ENCODE measurements at places on chromosomes 12 and 14.
A peak's percentile ranks its signal among the peaks of the same experiment; 100 is the strongest.

DNA sequence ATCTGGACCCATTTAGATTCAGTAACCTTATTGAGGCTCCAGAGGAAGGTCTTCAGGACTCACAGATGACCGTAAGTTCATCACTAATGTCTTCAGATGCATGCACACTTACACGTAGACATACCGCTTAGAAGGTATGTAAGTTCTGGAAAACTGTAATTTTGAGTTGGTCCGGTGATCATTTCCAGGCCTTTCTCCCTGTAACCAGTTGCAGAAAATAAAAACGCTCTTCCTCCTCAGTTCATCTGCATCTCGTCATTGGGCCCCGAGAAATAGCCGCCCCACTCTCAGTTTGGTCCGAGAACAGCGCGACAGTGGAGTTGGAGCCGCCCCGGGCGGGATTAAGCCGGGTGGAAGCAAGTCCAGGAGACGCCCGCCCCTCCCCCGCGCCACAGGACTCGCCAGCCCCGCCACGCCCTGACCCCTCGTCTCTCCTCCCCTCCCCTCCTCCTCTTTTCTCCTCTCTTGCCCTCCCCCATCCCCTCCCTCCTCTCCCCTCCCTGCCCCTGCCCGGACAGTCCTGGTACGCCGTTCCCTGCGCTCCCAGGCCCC lies 83.7 kb downstream of the TNFAIP2 start:
- no peak for DNase-seq
- H3K36me3 ChIP-seq, result no peaks in the 10 kb centered on the region
- no peak overlapping the region for H3K27ac ChIP-seq
- H3K4me3 ChIP-seq, result peak overlapping the region; percentile 38

DNA sequence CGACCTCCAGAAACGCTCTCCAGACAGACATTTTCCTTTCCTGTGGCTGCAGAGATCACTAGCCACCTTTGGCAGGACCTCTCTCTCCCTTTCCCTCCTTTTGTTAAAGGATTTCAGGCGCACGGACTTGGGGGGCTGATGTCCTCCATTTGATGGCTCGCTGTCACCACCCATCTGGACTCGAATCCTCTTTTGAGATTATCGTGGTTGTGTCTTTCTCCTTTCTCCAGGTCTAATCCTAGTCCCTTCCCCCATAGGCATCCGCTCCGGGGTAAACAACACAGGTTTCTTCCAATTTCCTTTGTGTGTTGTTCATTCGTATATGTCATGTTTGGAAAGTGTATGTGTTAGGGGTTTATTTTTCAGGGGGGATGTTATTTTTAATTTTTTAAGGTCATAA lies 56.7 kb upstream of the SLC24A4 start:
- no peaks in the 10 kb centered on the region for H3K4me1 ChIP-seq
- no peaks in the 10 kb centered on the region for H3K36me3 ChIP-seq
- H3K27ac ChIP-seq, result no peak overlapping the region

GRCh38 chr12:9351136-9351535 lies 142.9 kb upstream of the PZP start:
- H3K27me3 ChIP-seq, result no peaks in the 10 kb centered on the region
- no peak for DNase-seq
- H3K4me1 ChIP-seq, result no peaks in the 10 kb centered on the region
- H3K4me3 ChIP-seq, result no peak overlapping the region
- H3K27ac ChIP-seq, result no peak overlapping the region

DNA sequence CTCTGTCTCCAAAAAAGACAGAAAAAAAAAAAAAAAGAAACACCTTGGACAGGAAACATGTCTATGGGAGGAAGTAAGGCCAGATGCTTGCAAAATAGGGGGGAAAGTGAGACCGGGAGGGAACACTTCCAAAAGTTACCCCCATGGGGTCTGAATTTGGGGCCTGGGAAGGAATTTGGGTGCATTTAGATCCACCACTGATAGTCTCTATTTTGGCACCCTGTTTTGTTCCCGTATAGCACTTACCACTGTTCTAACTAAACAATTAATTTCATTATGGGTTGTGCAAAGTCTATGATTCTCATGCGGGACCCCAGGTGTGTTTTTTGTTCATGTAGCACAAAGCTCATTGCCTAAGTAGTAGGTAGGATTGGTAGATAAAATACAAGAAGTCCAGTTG lies 1.4 kb upstream of the MLEC start:
- no peaks in the 10 kb centered on the region for H3K27me3 ChIP-seq
- H3K27ac ChIP-seq, result peak overlapping the region; percentile 98
- no peak for DNase-seq
- H3K4me1 ChIP-seq, result peaks cover 17% of the 10 kb centered on the region
- H3K4me3 ChIP-seq, result peak overlapping the region; percentile 93

GRCh38 chr14:66634876-66635275 lies 126.9 kb downstream of the GPHN start:
- no peaks in the 10 kb centered on the region for H3K4me1 ChIP-seq
- no peaks in the 10 kb centered on the region for H3K27me3 ChIP-seq
- no peak for DNase-seq
- no peak overlapping the region for H3K4me3 ChIP-seq
- no peaks in the 10 kb centered on the region for H3K36me3 ChIP-seq

DNA sequence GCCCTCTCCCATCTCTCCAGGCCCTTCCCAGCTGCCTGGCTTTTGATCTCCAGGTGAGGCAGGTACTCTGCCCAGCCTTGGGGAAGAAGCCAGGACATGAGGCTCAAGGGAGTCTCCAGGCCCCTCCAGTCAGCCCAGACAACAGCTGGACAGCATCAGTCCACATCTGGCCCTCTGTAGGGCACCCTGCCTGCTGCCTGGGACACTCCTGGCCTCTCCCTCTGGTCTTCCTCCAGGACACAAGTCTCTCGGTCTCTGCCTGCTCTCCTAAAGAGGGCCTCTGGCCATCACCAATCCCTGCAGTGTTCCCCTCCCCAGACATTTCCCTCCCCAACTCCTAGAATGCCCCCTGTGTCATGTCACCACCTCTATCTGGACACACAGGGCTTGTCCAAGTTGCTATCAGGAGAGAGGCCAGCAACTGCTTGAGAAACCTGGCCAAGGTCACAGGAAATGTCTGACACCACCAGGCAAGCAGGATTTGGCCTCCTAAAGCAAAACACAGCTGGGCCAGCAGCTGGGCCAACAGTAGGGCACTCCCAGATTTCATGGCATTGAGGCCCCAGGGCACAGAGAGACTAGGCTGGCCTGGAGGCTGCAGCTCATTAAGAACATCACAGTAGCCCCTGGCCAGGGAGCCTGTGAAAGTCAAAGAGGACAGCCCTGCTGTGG lies 29.0 kb downstream of the LTBP2 start:
- no peaks in the 10 kb centered on the region for H3K27me3 ChIP-seq
- no peak overlapping the region for H3K4me3 ChIP-seq
- H3K4me1 ChIP-seq, result no peaks in the 10 kb centered on the region
- DNase-seq, result no peak
- no peak overlapping the region for H3K27ac ChIP-seq

DNA sequence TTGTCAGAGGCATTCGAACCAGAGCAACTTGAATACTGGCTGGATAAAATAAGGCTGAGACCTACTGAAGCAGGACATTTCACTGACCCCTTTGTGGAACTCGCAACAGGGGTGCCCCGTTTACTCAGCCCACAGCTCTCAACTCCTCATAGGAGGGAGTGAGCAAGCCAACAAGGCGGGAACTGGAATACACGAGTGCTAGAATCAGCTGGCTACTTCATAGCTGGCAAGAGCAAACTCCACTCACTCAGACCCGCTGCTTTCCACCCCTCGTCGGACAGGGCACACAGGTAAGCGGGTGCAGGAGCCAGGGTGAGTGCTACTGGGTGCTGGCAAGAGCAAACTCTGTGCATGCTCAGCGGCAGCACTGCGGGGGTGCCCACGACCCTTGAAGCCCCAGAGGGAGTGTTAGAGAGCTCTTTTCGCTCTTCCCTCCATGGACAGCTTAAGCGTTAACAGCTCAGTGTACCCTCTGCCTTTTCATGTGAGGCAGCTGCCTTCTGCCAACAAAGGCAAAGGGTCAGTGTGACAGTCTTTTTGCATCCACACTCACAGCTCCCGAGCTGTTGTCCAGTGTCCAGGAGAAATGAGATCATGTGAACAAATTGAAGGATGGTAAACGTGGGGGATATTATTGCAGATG lies 15.7 kb downstream of the CAPZA3 start:
- no peak for DNase-seq
- H3K27ac ChIP-seq, result no peak overlapping the region
- H3K4me1 ChIP-seq, result no peaks in the 10 kb centered on the region
- no peaks in the 10 kb centered on the region for H3K36me3 ChIP-seq

DNA sequence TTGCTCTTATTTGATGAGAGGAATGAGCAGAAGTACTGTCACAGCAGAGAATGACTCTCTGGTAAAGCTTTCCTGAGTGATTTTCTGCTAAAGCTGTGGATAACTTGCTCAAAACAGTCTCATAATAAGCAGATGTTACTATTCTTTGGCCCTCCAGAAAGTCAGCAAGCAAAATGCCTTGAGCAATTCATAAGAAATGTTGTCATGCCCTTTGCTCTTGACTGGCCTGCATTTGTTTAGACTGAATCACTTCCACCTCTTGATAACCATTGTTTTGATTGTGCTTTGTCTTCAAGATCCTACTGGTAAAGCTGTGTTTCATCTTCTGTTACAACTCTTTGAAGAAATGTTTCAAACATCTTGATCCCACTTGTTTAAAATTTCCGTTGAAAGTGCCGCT lies 457.9 kb upstream of the FOXG1 start:
- no peaks in the 10 kb centered on the region for H3K27me3 ChIP-seq
- no peaks in the 10 kb centered on the region for H3K4me1 ChIP-seq
- H3K4me3 ChIP-seq, result no peak overlapping the region
- H3K27ac ChIP-seq, result no peak overlapping the region

GRCh38 chr14:78254911-78255461 lies 84.8 kb downstream of the NRXN3 start:
- no peak overlapping the region for H3K27ac ChIP-seq
- no peak overlapping the region for H3K4me3 ChIP-seq
- no peaks in the 10 kb centered on the region for H3K36me3 ChIP-seq
- H3K4me1 ChIP-seq, result no peaks in the 10 kb centered on the region
- no peak for DNase-seq

GRCh38 chr14:67265131-67265530 lies 23.9 kb downstream of the PALS1 start:
- H3K27ac ChIP-seq, result no peak overlapping the region
- no peaks in the 10 kb centered on the region for H3K36me3 ChIP-seq
- H3K4me1 ChIP-seq, result peaks cover 67% of the 10 kb centered on the region
- H3K27me3 ChIP-seq, result no peaks in the 10 kb centered on the region

GRCh38 chr14:93369713-93370266 lies 22.8 kb downstream of the COX8C start:
- H3K36me3 ChIP-seq, result no peaks in the 10 kb centered on the region
- H3K27me3 ChIP-seq, result no peaks in the 10 kb centered on the region
- H3K4me3 ChIP-seq, result no peak overlapping the region
- DNase-seq, result no peak

DNA sequence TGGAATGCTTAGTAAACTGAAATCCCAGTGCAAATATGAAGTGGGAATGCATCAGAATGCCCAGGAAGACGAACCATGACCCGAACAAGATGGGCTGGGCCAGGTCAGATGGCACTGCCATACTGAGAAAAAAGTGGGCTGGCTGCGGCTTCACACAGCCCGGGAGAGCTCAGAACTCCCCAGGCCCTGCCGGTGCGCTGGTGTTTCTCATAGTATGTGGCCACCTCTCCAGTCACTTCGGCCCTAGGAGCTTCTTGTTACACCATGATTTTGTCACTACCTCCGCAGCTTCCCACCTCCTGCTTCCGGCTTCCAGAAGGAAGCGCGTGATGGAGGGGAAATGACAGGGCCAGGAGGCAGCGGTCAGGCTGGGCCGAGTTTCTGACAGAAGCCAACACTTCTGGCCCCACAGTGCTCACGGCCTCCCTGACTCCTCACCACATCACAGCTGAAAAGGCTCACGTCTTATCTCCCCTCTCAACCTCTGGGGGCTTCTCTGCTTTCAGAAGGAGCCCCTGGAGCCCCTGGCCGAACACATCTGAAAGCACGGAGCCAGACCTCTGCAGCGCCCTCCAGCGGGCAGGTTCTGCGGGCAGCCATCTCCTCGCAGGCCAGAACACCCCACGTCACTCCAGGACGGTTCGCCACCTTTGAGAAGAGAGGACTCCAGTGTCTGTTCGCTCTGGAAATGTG lies 30.7 kb downstream of the DAD1 start:
- no peak overlapping the region for H3K27ac ChIP-seq
- no peak for DNase-seq
- H3K4me3 ChIP-seq, result no peak overlapping the region
- peaks cover 55% of the 10 kb centered on the region for H3K4me1 ChIP-seq
- H3K27me3 ChIP-seq, result no peaks in the 10 kb centered on the region

DNA sequence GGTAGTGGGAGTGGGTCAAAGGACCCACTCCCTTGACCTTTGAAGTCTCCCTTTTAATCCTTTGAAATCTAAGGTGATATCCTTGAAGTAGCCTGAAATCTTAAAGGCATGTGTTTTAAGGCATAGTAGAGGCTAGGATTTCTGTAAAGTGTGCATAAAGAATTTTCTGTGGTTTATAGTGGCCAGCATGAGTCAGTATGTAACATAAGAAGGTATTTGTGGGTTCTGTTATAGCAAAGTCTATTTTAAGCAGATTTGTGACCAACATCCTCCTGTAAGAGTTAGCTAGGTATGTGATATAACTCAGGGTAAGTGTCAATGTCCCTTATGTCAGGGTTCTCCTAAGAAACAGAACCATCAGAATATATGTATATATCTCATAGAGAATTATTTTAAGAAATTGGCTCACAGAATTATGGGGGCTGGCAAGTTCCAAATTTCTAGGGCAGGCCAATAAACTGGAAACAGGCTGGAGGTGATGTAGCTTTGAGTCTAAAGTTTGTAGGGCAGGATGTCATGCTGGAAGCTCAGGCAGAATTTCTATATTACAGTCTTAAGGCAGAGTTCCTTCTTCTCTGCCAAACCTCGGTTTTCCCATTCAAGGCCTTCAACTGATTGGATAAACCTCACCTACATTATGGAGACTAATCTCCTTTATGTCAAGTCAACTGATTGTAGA lies 18.7 kb upstream of the EPYC start:
- no peak for DNase-seq
- no peaks in the 10 kb centered on the region for H3K27me3 ChIP-seq
- no peak overlapping the region for H3K4me3 ChIP-seq
- H3K36me3 ChIP-seq, result no peaks in the 10 kb centered on the region
- no peaks in the 10 kb centered on the region for H3K4me1 ChIP-seq
- no peak overlapping the region for H3K27ac ChIP-seq

DNA sequence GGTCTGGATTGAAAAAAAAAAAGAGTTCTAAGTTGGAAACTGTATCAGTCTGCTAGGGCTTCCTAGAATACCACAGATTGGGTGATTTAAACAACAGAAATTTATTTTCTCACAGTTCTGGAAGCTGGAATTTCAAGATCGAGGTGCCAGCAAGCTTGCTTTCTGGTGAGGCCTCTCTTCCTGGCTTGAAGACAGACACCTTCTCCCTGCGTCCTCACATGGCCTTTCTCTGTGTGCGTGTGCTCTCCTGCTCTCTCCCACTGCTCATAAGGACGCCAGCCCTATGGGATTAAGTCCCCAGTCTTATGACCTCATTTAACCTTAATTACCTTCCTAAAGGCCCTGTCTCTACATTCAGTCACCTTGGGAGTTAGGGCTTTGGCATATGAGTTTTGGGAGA lies 215.5 kb downstream of the PIK3C2G start:
- no peak overlapping the region for H3K4me3 ChIP-seq
- peaks cover 1% of the 10 kb centered on the region for H3K27me3 ChIP-seq
- DNase-seq, result no peak
- no peaks in the 10 kb centered on the region for H3K36me3 ChIP-seq

- H3K27me3 ChIP-seq, result no peaks in the 10 kb centered on the region
- no peak for DNase-seq
- no peak overlapping the region for H3K4me3 ChIP-seq
- no peaks in the 10 kb centered on the region for H3K36me3 ChIP-seq
- H3K27ac ChIP-seq, result no peak overlapping the region
- H3K4me1 ChIP-seq, result no peaks in the 10 kb centered on the region
Measured at GRCh38 chr14:61406675-61407074, 85.3 kb downstream of the PRKCH start.

GRCh38 chr14:23631702-23632460 lies 4.3 kb upstream of the DHRS2 start:
- H3K27me3 ChIP-seq, result no peaks in the 10 kb centered on the region
- H3K36me3 ChIP-seq, result no peaks in the 10 kb centered on the region
- H3K4me3 ChIP-seq, result no peak overlapping the region
- peak; percentile 85 for DNase-seq

All from A673 (cell line).